Type B pancreatic cell (in vitro differentiated cells): ENCODE measurements at places on chromosomes 11 and 22.
A peak's percentile ranks its signal among the peaks of the same experiment; 100 is the strongest.

DNA sequence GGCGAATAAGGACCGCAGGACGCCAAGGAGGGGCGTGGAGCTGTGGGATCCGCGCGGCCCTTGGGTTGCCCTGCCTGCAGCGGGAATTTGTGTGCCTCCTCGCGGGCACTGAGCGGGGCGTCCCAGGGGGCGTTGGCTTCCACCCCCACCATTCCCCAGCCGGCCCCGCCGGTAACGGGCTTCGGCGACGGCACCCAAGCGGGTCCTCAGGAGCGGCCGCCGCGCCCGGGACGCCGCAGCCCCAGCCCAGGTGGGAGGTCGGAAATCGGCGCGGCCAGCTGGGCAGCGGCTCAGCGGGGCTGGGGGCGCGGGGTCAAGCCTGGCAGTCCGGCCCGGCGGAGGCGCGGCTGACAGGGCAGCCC lies 320 bp downstream of the CLTCL1 start:
- H3K36me3 ChIP-seq = peaks cover 5% of the 10 kb centered on the region
- H3K27me3 ChIP-seq = peaks cover 25% of the 10 kb centered on the region
- H3K4me1 ChIP-seq = peaks cover 35% of the 10 kb centered on the region
- peak; percentile 76 for DNase-seq
- H3K27ac ChIP-seq = peak overlapping the region; percentile 66

DNA sequence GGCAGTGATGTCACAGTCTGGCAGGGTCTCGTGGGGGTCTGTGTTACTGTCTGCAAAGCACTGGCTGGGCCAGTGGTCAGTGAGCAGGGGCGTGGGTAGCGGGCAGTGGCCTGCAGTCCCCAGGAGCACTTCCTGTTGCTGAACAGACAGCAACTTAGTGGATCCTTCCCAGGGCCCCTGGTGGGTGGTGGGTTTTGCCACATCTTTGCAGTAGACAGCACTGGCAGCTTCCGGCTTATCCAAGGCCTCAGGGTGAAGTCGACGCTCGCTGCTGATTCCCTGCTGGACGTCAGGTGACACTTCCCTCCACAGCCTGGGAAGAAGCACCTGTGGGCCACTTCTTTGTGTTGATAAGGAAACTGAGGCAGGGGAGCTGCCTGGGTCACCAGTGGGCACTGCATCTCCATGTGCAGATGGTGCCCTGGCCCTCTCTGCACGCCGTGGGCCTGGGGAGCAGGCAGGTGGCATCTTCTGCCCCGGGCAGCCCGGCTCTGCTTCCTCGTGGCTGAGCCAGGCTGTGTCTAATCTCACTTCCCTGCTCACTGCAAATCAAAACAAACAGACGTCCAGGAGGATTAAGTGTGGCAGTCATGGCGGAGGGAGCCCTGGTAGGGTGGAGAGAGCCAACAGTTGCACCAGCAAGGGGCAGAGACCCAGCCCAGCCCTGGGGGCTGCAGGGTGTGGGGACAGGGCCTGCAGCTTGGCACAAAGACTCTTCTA lies 79.8 kb downstream of the KCNQ1 start:
- peaks cover 4% of the 10 kb centered on the region for H3K4me1 ChIP-seq
- peaks cover 11% of the 10 kb centered on the region for H3K27me3 ChIP-seq
- DNase-seq = no peak
- no peaks in the 10 kb centered on the region for H3K36me3 ChIP-seq
- H3K4me3 ChIP-seq = no peak overlapping the region

DNA sequence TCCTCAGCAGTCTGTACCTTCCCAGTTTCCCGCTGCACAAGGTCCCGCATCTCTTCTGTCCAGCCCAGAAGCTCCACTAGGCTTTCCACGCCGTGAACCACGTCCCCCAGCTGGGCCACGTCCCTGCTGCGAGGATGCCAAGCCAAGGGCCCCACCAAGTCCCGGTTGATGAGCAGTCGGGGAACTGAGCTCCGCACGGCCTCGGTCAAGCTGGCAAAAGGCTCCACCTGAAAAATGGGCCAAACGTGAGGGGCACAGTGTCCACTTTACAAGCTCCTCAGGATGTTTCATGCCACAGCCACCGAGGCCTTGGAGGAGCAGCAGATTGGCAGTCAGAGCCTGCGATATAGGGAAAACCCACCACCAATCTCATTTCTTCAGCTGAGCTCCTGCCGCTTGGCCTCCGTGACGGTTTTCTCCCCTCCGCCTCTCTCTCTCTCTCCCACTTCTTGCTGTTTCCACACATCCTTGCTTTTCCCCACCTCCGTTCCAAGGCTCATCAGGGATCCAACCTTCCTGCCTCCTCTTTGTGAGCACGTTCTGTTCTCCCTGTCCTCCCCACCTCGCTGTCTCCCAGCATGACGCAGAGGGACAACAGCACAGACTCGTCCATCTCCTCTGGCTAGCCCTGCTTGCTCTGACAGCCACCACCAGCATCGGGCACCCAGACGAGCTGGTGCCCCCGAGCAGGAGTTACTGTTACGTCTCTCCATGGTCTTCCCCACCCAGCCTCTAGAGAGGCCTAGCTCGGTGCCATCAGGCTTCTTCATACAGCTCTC lies 11.5 kb downstream of the RIC8A start:
- DNase-seq = no peak
- H3K36me3 ChIP-seq = peaks cover 5% of the 10 kb centered on the region
- H3K4me1 ChIP-seq = no peaks in the 10 kb centered on the region
- H3K27ac ChIP-seq = no peak overlapping the region
- no peaks in the 10 kb centered on the region for H3K27me3 ChIP-seq
- no peak overlapping the region for H3K4me3 ChIP-seq

DNA sequence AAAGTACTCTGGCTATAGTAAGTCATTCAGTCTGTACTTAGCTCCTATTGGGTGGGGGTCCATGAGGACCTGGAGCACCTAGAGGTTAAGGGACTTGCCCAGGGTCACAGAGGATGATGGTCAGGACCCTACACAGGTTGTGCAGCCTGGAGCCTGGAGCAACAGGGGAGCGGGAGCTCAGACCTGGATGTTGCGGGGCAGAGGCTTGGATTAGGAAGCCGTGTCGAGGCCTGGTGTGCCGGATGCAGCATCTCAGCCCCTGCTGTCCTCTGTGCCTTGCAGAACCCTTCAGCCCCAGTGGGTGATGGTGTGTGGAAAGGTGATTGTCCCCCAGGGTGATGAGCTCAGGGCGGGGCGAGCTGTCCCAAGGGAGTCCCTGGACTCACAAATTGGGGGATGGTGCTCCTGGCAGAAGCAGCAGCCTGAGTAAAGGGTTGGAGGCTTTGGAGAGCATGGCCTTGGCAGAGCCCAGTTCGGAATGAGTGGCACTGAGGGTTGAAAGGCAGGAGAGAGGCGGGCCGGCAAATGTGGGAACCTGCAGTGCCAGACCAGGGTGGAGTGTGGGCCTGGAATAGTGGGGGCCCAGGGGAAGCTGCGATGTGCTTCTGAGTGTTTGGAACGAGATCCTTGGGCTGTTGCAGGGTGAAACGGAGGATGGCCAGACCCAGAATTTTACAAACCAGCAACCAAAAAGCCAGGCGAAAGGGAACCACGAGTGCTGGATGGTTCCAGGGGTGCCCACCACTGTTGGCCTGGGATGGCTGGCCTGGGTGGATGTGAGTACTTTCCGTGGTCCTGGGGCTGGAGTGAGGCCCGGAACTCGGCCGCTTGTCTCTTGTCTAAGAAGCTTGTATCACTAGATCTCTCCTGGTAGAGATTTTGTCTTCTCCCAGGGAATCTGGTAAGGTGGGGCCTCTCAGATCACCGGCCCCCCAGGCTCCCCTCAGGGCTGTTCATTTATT lies 2.9 kb downstream of the TPCN2 start:
- peak overlapping the region; percentile 69 for H3K4me3 ChIP-seq
- H3K27ac ChIP-seq = peak overlapping the region; percentile 48
- H3K27me3 ChIP-seq = no peaks in the 10 kb centered on the region
- no peaks in the 10 kb centered on the region for H3K36me3 ChIP-seq
- no peak for DNase-seq
- peaks cover 13% of the 10 kb centered on the region for H3K4me1 ChIP-seq
